Naive thymus-derived CD8-positive, alpha-beta T cell (primary cell): ENCODE measurements at places on chromosomes 7 and 10.

DNA sequence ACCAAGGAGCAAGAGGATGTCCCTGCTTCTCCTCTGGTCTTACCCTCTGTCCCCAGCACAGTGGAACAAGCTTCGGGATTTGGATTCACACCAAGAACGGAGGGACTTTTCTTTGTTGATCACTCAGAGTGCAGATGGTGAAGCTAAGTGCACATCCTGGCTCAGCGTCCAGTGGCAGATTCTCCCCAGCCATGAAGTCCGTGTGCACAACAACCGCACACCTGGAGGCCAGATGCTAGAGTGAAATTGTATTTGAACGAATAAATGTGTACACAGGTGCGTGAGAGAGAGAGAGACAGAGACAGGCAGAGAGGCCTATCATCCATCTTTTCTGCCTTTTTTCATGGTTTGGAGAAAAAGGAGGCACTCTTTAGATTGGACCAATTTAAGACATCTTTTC, 31.5 kb downstream of the ASB13 start:
- DNase-seq, result no peak

GRCh38 chr7:105028004-105028403, 14.0 kb downstream of the KMT2E start:
- DNase-seq, result no peak

GRCh38 chr7:136389933-136390332, 412.8 kb upstream of the MTPN start:
- no peak for DNase-seq

- peak; percentile 29 for DNase-seq
These were observed 74.6 kb downstream of the PAXIP1 start for GRCh38 chr7:154928136-154929005.

GRCh38 chr10:110868981-110869380, 2.7 kb upstream of the PDCD4 start:
- DNase-seq, result peak; percentile 37

DNA sequence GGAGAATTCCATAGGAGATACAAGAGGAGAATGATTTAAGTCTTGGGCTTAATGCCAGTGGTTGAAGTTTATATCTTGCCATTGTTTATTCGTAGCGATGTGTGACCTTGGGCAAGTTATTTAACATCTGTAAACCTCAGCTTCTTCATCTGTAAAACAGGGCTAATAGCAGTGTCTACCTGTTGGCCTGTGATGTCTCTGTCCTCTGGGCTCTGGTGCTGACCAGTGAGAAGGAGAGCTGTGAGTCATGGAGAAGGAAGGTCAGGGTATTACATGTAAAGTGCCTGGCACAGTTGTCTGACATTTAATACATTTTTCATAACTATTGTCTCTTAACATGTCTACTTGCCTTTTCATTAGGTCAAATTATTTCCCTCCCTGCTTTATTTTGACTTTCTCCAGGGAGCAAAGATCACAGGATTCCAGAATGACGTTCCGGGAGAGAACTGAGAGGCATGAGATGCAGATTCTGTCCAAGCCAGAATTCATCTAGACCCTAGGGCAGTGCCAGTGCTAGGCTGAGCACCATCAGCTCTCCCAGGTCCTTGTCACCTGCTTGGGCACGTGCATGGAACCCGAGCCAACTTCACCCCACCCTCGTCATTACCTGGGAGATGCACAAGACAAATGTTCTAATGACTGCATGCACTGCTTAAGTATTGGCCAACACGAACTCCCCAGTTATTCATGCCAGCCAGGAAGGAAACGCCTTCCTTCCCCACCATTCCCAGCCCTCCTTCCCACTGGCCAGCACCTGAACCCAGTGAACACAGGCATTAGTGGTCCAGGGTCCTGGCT, 187.9 kb downstream of the DPY19L1 start:
- no peak for DNase-seq
